ENCODE measurements at places on chromosomes 2 and 18.

DNA sequence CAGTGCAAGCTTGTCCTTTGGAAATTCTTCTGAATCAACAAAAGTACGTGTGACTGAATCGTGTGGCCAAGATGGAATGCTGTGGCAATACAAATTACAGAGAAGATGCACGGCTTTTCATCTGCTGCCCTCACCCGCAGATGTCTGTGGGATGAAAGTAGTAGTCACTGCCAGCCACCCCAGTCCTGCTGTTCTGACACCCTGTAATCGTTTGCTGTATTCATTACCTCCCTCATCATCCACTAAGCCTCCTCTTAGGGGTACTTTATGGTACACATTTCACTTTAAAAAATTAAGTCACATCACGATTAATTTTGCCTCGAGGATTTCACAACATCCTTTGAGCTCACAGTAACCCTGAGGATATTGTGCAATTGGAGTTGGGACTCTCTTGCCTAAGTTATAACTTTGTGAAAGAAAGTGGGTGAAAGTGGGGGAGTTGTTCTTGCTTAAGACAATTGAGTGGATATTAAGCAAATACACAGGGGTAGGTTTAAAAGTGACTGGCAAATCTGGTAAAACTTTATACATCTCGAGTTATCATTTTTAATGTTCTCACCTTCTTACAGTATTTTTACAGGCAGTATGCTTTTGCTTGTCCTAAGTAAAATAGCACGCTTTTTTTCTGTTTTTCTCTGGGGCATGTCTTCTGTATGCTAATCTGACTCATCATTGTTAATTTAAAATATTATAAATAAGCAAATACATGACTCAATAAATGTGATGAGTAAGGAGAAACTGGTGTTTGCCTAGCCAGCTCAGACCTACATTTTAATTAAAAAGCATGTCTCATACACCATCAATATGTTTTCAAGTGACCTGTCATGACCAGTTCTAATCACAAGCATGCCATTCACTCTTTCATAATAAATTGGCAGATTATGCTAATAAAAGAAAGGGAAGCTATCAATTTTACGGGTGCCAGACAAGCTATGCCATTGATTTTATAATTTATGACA lies 680.9 kb downstream of the IRS1 start:
- DNase-seq, result no peak

- no peak for DNase-seq
These were observed 78.6 kb downstream of the ANKRD44 start for GRCh38 chr2:197232010-197232409.

- DNase-seq, result no peak
These were observed 5.2 kb upstream of the NDUFV2 start for GRCh38 chr18:9097349-9097748.

GRCh38 chr2:227876300-227876801 lies 4.9 kb downstream of the DAW1 start:
- DNase-seq, result no peak

- DNase-seq, result no peak
These were observed 12.3 kb downstream of the ARL6IP6 start for GRCh38 chr2:152730591-152731333.

DNA sequence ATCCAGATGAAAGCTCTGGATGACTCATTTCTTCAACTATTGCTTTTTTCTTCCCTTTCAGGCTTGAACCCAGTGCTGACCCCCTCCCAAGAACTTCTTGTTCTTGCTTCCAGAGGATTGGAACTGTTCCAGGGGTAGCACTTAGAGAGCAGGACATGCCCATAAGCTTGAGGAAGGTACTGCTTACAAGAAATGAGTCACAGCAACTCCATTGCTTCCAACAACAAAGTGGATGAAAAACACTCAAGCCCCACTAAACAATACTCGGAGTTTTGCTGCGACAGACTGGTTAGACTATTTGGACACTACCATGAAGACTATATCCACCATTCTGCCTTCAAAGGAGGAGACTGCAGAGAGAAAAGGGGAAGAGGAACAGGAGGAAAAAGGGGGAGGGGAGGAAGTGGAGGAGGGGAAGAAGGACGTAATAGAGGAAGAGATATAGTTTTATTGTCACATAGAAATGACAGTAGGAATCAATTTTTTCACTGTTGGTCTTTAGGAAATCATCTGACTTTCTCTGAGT lies 1.6 kb upstream of the EPC2 start:
- DNase-seq, result no peak

- DNase-seq, result no peak
These were observed 22.6 kb upstream of the USP34 start for GRCh38 chr2:61493523-61493942.
